ENCODE measurements at places on chromosomes 3 and 15.

DNA sequence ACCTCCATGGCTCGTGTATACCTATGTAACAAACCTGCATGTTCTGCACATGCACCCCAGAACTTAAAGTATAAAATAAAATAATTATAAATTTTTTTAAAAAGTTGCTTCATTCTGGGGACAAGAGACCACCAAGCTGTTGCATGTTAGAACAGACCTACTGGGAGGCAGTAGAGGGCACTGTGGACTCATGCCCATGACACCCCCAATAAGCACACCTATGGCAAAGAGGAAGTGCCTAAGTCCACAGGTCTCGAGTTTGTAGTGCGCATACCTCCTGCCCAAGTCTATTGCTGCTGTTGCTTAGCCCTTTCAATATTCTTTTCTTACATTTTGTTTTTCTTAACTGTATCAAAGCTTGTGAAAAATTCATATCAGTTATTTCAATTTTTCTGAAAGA, 267.9 kb upstream of the THBS1 start:
- H3K4me1 ChIP-seq = peaks cover 7% of the 10 kb centered on the region
- no peak overlapping the region for H3K27ac ChIP-seq
- H3K4me3 ChIP-seq = no peak overlapping the region
- H3K36me3 ChIP-seq = no peaks in the 10 kb centered on the region
- DNase-seq = no peak
- H3K27me3 ChIP-seq = no peaks in the 10 kb centered on the region

- H3K27me3 ChIP-seq = no peaks in the 10 kb centered on the region
- H3K4me1 ChIP-seq = no peaks in the 10 kb centered on the region
- no peaks in the 10 kb centered on the region for H3K36me3 ChIP-seq
- no peak overlapping the region for H3K27ac ChIP-seq
These were observed 62.4 kb downstream of the RTP4 start for GRCh38 chr3:187430576-187430975.

DNA sequence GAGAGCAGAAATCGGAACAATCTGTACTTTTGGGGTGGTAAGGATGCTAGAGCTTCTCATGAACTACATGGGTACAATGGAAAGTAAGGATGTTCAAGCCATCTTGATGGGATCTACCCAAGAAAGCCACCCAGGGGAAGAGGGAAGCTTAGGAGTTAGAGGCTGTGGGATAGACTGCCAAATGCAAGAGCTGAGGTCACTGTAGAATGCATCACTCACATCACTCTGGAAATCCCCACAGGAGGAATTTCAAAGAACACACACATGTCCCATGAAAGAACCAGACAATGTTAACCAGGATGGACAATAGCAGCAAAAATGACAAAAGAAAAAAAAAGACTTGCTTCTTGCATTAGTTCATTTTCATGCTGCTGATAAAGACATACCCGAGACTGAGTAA, 32.8 kb upstream of the UBE2E2 start:
- H3K27ac ChIP-seq = no peak overlapping the region
- DNase-seq = no peak
- H3K27me3 ChIP-seq = no peaks in the 10 kb centered on the region

DNA sequence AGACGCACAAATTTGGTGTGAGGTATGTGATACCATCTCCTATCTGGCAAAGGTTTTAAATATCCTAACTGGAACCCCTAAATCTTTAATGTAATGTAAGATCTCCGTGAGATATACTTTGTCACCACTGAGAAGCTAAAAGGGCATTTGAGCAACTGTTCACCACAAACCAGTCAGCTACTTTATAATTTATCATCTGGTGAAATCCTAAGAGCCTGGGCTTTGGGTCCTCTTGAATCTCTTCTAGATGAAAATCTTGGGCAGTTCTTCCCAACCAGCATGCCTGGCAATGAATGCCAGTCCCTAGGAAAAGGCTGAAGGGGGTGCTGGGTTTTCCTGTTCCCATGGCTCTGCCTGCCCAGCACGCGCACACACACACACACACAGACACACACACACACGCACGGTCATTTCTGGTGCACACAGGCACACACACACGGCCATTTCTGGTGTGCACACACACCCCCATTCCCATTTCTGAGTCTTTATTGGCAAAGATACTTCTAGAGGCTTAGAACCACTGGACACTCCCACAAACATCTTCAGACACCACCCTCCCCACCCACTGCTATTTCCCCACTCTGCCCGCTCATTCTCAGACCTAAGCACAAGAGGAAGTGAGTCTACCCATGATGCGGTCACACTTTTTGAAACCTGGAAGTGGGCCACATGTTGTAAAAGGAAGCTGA, 72.6 kb downstream of the MYO1E start:
- peak; percentile 75 for DNase-seq
- H3K4me3 ChIP-seq = no peak overlapping the region
- peaks cover 99% of the 10 kb centered on the region for H3K4me1 ChIP-seq
- no peaks in the 10 kb centered on the region for H3K27me3 ChIP-seq
- 0 out of 2 replicates have a peak, but pooled peaks cover 5% of the 10 kb centered on the region for H3K36me3 ChIP-seq

DNA sequence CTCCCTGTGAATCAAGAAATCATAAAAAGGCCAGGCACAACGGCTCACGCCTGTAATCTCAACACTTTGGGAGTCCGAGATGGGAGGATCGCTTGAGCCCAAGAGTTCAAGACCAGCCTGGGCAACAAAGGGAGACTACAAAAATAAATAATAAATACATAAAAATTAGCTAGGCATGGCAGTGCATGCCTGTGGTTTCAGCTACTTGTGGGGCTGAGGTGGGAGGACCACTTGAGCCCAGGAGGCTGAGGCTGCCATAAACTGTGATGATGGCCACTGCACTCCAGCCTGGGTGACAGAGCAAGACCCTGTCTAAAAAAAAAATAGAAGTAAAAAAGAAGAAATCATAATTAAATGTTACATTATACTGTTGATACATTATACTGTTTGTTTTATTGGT, 28.0 kb upstream of the DCUN1D1 start:
- no peaks in the 10 kb centered on the region for H3K36me3 ChIP-seq
- H3K4me1 ChIP-seq = no peaks in the 10 kb centered on the region
- H3K27me3 ChIP-seq = no peaks in the 10 kb centered on the region
- H3K27ac ChIP-seq = no peak overlapping the region
- H3K4me3 ChIP-seq = no peak overlapping the region
- DNase-seq = no peak

DNA sequence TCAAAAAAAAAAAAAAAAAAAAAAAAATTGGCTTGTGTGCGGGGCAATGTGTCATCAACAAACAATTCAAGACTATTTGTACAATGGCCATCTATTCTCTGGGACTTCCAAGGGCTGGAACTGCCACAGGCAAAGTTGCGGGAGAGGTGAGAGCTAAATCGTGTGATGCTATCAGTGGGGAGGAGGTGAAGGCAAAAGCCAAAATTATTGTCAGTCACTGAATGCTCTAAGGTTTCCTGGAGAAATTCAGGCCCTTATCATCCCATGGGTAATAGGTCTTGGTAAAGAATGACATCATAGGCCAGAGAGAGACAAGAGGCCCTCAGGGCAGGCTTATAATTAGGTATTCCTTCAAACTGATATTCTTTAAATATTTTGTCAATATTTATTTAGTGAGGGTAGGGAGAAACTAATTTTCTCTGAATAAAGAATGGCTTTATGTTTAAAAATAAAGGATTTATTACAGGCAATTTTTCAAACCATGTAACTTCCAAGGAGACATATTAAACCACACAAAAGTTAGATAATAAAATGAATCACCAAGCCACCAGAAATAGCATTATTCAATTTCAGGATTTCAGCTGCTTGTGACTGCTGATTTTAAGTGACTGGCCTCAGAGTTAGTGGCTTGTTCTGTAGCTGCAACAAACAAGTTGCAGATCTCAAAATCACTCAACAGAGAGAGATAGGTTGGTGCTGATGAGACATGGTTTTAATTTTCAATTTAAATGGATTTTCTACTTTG, 226.3 kb upstream of the MRPL3 start:
- no peaks in the 10 kb centered on the region for H3K36me3 ChIP-seq
- H3K4me1 ChIP-seq = peaks cover 16% of the 10 kb centered on the region
- peak overlapping the region; percentile 38 for H3K27ac ChIP-seq
- H3K4me3 ChIP-seq = no peak overlapping the region

- no peaks in the 10 kb centered on the region for H3K4me1 ChIP-seq
- DNase-seq = no peak
- H3K27me3 ChIP-seq = no peaks in the 10 kb centered on the region
- no peak overlapping the region for H3K27ac ChIP-seq
- no peaks in the 10 kb centered on the region for H3K36me3 ChIP-seq
These were observed 816.4 kb downstream of the ROBO1 start for GRCh38 chr3:78951342-78951945.

All from PC-9 (cell line).